Fibroblast of villous mesenchyme (primary cell): ENCODE measurements at places on chromosomes 3 and 15.

GRCh38 chr15:41895491-41895890, 1.6 kb upstream of the SPTBN5 start:
- no peak for DNase-seq

DNA sequence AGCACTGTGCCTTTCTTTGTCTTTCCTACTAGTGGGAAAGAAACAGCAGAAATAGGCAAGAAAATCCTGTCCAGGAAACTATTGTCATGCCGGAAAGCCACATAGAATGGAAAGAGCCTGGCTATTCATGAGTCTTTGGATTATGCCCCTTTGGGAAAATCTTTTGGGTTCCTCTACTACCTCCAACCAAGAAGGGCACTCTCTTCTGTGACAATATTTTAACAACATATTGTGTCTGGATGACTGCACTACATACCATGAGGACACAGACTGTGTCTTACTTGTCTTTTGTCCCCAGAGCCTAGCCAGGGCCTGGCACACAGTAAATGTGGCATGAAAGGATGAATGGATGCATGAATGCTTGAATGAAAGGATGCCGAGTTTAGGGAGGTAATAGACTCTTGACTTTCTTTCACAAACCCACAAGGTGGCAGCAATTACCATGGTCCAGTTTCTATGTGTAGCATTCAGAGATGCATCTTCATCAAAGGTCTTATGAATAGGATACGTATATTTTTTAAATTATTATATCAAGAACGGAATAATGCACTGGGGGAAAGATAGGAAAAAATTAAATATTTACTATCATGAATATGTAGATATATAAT, 30.3 kb downstream of the ARL14 start:
- DNase-seq, result peak; percentile 61

DNA sequence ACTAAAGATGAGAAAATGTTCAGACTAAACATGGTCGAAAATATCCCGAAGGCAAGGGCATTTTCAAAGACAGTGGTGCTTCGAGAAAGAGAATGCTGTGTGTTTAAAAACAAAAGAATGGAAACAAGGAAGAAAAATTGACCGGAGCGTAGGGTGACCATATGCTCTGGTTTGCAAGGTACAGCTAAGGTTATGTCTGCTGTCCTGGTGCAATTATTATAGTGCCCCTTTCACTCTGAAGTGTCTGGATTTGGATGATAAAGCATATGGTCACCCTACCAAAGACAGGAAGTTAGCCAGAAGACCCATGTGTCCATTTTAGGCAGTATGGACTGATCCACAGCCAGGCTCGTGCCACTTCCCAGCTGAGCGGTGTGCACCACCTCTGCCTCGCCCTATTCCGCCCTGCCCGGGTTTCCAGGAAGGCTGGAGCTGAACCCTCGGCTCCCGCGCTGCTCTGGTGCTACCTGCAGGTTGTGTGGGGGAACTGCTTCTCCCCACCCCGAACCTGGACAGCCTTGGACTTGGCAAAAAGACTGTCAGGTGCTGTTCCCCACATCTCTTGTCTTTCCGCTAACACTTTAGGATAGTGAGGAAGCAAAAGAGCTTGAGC, 25.2 kb downstream of the GOLGA6D start:
- DNase-seq, result peak; percentile 18

GRCh38 chr3:127217596-127218453, 24.9 kb downstream of the PRR23E start:
- no peak for DNase-seq

- DNase-seq, result no peak
These were observed 29.4 kb downstream of the ZPLD1 start for GRCh38 chr3:102464261-102464660.

DNA sequence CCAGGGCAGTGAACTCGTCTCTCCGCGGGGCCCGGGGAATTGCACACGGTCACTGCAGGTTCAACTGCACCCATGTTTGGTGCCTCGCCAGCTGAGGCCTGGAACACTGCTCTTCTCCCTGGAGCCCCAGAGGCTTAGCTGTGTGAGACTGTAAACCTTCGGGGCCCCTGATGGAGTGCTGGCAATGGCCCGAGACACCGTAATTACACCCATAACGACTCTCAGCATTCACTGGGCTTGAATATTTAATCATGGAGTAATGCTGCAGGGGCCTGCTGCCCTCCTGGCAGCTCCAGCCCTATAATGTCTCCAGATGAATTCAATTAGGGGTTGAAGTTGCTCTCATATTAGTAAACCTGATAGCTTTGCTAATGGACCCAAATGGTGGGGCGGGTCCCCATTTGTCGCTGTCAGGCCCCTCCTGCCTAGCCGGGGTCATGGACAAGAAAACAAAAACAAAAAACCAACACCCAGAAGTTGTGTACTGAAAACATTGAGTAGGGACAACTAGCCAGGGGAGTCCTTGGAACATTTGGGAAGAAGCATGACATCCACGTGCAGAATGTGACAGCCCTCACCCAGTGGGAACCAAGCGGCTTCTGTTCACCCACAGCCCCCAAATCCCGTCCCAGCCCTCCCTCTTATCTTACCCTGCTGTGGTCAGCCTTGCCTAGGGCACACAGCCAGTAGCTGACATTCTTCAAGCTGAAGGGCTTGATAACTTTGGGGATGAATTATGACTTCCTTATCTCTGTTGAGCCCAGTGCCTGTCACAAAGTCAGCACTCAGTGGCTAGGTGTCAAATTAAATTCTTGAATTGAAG, 74.3 kb upstream of the SCN5A start:
- DNase-seq, result no peak
